Amygdala (tissue), 56 donors: ENCODE measurements at places on chromosomes 6 and 20.

DNA sequence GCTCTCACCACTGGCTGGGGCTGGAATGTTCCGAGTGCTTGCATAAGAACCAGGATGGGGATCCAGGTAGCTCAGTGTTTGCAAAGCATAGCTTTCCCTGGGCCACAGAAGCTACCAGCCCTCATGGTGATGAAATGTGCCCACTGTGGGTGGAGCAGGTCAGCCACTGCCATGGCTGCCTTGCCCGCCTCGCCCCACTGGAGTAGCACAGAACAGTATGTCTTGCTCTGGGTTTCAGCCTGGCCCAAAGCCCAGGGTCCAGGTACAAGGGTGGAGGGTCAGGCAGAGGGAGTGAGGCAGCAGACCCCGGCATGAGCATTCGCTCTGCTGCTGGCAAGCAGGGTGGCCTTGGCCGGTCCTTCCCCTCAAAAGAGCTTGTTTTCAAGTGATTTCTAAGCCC, 34.7 kb downstream of the KCNK17 start:
- no peak for DNase-seq

GRCh38 chr6:12275107-12275506, 15.1 kb upstream of the EDN1 start:
- DNase-seq: no peak

GRCh38 chr6:102197211-102197610, 803.7 kb downstream of the GRIK2 start:
- no peak for DNase-seq

- no peak for DNase-seq
These were observed 23.6 kb downstream of the CDC5L start for GRCh38 chr6:44411141-44411540.
